ENCODE measurements at places on chromosomes 3 and 15. TPM values are rescaled to one million over a fixed set of nuclear protein-coding genes. Genes with fewer than 3 reads are reported as not detected.

Gene MINAR1
- 0.93 TPM for total RNA-seq

Gene TEX55
- total RNA-seq: not detected

Gene ABI3BP
- total RNA-seq: 78.1 TPM

GRCh38 chr15:90213122-90213817 is 12.1 kb downstream of the SEMA4B start:
- H3K4me3 ChIP-seq: no peak overlapping the region
- H3K4me1 ChIP-seq: peaks cover 12% of the 10 kb centered on the region
- no peaks in the 10 kb centered on the region for H3K27me3 ChIP-seq
- no peak overlapping the region for H3K27ac ChIP-seq
- no peak for DNase-seq

GRCh38 chr3:19487386-19487785 is 339.1 kb downstream of the KCNH8 start:
- no peaks in the 10 kb centered on the region for H3K4me1 ChIP-seq
- no peaks in the 10 kb centered on the region for H3K27me3 ChIP-seq
- no peak overlapping the region for H3K4me3 ChIP-seq

Data from endothelial cell of umbilical vein (primary cell).